ENCODE measurements at places on chromosomes 1 and 21.

DNA sequence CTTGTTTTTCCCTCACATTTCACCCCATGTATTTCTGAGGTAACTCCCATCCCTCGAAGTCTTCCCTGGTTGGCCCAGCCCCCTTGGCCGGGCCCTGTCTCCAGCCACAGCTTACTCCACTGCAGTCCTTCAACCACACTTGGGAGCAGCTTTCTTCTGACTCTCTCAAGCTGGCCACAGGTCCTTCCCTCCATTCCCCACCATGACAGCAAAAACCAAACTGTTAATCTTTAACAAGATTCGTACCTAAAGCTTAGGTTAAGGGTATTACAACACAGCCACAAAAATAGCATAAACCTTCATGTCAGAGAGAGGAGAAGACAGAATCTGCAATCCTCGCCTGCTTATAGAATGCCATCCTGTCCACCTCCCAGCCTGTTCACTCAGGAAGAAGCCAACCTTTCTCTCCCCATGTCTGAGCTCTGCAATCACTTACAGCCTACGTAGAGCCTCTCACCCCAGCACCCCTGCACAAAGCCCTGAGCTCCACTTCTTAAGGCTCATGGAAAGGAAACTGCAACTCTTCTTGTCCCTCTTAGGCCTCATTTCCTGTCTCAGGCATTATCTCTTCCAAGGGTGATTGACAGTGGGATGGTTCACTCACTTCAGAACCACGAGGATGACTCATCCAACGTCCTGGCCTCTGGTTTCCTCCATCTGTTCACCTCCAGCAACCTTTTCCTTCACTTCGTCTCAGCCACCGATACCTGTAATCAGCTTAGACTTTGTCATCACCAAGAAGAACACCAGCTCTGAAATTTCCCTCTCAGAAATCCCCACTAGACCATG lies 72.8 kb downstream of the CD2 start:
- DNase-seq, result peak; percentile 66

GRCh38 chr1:164667001-164667400 lies 108.0 kb downstream of the PBX1 start:
- no peak for DNase-seq

DNA sequence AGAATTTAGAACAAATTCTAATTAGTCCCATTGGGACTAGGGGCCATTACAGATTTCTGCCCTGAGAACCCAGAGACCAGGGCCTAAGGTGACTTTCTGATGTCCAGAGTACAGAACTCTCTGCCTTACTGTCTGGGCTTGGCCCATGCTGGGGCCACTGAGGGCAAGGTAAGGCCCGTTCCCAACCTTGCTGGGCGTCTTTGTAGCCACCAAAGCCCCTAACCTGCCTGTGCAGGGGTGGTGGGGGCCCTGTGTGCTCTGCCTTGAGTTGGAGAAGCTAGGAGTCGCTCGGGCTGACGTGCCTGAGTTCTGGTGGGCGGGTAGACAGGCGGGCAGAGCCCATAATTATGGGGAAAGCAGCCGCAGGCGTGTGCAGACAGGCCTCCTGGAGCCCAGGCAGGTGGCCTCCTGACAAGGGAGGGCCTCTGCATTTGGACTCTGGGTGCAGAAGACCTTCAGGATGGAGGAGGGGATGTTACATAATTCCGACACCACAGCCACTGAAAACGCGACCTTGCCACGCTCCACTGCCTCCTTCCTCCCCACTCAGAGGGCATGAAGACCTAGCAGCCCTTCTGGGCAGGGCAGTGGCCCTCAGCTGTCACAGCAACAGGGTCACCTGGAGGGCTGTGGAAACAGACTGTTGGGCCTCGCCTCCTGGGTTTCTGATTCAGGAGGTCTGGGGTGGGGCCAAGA lies 239.9 kb upstream of the TMEM51 start:
- DNase-seq, result no peak

GRCh38 chr1:234667600-234668576 lies 57.9 kb upstream of the IRF2BP2 start:
- DNase-seq, result no peak

GRCh38 chr21:23307065-23307464 lies 2300.2 kb downstream of the MRPL39 start:
- no peak for DNase-seq

GRCh38 chr1:36562181-36562685 lies 79.5 kb upstream of the CSF3R start:
- DNase-seq, result no peak

DNA sequence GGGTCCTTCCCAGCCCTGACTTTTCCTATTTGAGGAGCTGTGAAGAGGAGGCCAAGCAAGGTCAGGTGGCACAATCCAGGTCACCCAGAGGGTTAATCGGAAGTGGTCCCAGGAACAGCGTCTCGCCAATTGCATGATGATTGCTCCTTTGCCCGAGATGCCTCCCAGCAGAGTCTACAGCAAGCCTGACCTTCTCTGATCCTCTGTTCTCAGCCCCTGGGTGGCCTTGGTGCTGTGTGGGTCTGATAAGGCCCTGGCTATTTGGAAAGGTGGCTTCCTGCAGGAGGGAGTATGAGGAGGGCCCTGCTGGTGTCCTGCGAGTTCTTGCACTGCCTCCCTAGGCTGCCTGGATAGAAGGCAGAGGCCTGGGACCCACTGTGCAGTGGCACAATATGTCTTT lies 116.2 kb downstream of the FOXD2 start:
- no peak for DNase-seq

DNA sequence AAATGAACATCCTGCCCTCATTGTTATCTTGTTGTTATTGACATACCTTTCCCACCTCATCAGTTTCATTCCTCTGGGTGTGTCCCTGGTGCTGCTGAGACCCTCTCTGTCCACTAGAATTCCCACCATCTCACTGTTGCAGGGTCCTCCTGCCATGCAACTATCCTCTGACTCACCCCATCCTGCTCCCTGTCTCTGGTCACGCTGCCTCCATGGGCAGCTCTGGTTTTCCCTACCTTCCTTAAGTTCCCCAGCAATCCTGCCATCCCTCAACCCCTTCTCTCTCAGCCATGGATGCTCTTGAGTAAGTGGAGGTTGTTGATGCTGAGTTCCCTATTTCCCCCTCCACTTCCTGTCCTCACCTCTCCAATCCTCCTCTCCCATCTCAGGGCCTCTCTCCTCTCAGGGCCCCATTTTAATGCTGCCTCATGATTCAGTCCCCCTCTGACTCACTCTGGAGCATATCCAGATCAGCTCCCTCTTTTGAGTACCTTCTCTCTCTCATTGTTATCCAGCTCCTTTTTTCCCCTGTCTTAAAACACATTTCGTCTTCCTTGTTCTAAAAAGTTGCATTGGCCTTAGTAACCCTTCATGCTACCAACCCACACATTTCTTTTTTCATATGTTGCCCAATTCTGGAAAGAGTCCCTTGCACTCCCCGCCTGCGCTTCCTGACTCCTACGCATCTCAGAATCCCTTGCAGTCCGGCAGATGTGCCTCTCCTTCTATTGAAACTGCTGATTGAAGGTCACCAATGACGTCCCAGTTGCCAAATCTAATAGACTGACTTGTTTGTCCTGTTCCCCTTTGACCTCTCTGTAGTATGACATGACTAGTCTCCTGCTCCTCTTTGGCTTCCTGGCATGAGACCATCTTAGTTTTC lies 92.0 kb downstream of the CNIH3 start:
- DNase-seq, result no peak

DNA sequence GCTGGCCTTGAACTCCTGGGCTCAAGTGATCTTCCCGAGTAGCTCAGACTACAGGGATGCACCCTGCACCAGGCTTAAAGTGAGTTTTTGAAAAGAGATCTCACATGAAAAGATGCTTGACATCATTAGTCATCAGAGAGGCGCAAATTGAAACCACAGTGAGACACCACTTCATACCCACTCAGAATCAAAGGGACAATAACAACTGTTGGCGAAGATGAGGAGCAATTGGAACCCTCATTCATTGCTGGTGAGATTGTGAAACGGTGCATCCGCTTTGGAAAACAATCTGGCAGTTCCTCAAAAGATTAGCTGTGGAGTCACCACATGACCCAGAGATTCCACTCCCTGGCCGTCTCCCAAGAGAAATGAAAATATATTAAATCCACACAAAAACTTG lies 122.3 kb downstream of the PGBD5 start:
- DNase-seq, result no peak

GRCh38 chr1:18285538-18285924 lies 177.9 kb downstream of the IGSF21 start:
- no peak for DNase-seq

DNA sequence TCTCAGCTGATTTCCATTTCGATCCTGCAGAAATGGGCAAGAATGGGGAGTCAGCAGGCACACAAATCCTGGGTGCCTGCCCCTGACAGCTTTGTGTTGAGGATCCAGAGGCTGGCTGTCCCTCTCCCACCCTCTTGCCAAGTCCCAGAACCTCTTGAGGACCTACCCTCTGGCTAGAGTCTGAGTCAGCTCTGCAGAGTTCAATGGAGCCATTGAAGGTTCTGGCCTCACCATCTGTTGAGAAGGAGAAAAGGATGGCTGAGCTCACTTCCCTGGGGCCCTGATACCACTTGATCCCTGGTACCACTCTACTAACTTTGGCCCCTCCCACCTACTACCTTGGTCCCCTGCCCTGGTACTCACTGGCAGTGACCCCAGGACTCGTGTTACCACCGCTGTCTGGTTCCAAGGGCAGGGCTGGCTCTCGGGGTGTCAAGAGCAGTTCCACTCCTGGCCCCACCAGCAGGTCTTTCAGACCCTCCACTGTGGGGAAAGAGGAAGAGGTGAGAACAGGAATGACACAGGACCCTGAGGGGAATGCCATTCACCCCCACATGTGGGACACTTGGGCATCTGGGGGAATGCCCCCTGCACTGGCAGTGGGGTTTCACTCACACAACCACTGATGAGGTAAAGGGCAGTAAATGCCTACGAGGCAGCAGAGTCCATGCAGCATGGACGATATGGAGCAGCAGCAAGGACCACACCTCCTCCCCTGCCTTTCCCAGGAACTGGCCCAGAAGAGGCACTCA lies 10.5 kb downstream of the RXFP4 start:
- DNase-seq, result no peak

GRCh38 chr1:8384577-8384976 lies 66.7 kb downstream of the SLC45A1 start:
- no peak for DNase-seq

DNA sequence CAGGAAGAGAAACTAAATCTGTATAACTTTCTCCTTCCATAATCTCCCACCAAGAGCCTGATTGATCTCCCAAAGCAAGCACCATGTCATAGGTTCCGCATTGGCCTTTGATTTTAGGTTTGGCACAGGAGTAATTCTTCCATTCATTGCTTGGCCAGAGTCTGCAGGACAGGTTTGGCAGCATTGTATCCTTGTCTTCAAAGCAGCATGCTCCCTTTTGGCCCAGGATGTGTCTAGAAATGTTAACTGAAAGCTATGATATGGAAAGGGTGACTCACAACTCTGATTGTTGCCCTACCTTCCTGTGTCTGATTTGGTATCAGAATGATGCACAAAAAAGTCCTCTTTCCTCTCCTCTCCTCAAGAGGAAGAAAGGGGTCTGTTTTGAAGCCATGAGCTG lies 824.3 kb upstream of the PRMT6 start:
- no peak for DNase-seq

DNA sequence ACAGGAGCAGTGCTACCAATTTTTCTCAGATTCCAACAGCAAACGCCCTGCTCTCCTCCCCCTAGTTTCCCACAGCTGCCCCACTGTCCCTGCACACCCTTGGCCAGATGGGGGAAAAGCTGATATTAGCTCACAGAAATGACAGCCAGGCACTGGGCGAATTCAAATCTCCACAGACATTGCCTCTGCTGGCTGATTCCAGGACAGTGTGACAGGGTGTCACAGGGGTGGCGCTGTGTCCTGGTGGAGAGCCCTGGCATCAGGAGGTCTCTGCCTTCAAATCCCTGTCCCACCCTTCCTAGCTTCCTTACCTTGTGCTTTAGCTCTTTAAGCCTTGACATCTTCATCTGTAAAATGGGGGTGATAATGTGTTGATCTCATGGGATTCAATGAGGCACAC lies 10.4 kb downstream of the OLIG1 start:
- DNase-seq, result no peak

DNA sequence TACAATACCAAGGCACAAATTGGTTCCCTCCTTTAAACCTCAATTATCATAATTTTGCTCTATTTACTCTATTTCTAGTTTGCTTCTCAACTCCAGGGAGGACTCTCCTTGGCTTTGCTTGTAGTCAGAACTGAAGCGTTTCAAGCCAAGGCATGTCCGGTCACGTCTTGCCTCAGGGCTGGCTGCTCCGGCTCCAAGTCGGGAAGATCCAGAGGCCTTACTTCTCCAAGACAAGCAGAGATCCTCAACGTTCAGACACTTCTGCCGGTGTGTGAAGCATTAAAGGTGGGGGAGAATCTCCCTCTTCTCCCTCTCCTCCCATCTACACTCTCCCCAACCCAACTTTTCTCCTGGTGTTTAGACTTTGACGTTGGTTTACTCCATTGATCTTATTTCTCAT lies 7.2 kb upstream of the HHAT start:
- DNase-seq, result no peak

DNA sequence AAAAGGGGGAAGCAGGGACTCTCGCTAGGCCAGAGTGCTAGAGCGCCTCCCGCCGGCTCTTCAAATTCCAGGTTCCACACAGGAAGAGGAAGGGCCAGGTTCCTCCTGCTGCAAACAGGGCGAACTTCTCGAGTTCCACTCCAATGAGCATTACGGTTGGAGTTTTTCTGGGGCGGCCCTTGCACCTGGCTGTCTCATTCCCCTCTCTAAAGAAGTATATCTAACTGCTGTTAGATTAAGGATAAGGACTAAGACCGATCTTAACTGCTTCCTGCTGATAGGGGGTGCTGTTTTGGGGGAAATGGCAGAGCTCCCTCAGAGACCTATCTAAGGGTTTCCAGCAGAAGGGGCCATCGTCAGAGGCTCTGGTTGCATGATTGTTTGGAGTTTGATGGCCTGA lies 138.0 kb downstream of the RABGAP1L start:
- DNase-seq, result no peak

DNA sequence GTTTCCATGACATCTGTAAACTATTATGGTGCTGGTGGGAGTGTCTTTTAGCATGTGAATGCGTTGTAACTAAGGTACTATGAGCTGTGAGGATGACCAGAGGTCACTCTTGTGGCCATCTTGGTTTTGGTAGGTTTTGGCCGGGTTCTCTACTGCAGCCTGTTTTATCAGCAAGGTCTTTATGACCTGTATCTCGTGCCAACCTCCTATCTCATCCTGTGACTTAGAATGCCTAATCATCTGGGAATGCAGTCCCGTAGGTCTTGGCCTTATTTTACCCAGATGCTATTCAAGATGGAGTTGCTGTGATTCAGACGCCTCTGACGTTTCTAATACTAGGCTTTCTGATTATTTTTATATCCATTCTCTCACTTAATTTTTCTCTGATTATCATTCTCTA lies 9.4 kb downstream of the NCAM2 start:
- DNase-seq, result no peak
